Transverse colon (tissue), 4 donors: ENCODE measurements at places on chromosomes 1 and 21. TPM values are rescaled to one million over a fixed set of nuclear protein-coding genes. Genes with fewer than 3 reads are reported as not detected.

FAM78B gene
- 0.40 TPM for total RNA-seq

BGLAP gene
- total RNA-seq: 2.1 TPM

TPTE gene
- total RNA-seq: not detected

SYT6 gene
- not detected for total RNA-seq

DNA sequence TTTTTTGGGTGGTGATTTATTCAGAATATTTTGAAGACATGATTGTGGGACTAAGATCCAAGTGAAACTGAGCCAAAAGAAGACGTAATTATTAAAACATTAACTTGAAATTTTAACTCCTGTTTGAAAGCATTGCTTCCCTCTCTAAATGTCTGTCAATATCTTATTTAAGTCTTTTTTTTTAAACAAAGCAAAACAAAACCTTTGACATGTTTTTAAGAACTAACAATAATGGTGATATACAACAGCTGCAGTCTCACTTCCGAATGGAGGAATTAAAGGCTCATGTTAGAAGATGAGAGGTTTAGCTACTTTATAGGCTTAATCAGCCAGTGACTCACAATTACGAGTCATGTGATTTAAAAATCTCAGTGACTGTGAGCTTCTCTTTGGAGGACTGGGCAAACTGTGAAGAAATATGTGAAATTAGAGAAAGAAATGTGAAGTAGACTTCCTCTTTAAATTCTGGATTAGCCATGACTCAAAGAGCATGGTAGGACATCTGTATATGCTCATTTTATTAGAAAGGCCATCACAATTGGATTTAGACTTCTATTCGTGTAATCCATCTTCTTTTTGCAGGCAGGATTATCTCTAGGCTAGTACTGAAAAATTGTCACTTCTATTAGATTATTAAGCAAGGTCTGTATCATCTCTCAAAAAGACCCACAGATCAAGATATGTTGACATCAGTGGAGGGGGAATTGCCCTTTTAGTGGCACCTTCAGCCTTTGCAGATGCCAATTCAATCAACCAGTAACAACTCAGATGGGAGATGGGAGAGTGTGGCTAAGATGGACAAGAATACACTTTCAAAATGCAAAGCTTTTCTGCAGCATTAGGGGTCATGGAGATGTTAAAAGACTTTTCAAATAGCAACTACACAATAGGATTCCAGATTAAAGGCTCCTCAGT is 28.7 kb downstream of the KCNA3 start:
- no peak for DNase-seq

GRCh38 chr1:3292051-3292722 is 162.3 kb upstream of the ARHGEF16 start:
- DNase-seq: no peak

DNA sequence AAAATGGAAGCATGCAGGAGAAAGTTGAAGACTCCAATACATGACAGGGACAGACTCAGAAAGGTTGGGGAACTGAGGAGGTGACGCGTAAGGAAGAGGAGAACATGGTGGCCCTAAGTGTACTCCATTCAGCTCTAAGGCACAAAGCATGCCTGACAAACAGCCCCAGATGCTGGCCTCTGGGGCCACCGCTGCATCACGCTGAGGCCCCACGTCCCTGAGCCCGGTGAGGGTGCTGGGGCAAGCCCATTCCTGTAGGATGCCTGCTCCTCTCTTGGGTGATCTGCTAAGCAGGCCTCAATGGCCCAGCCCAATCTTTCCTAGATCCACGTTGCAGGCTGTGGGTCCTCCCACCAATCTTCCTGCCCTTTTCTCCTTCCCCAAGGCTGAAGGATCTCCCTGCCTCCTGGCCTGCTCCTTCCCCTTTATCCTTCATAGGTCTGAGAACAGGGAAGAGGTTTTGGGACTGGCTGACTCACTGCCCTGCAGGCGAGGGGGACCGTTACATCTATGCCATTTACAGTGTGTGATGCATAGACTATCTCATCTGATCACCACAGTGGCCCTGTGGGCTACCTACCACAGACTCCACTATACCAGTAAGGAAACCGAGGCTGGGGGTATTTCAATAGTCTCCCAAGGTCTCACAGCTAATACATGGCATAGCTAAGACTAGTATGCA is 16.8 kb upstream of the NID1 start:
- no peak for DNase-seq

DNA sequence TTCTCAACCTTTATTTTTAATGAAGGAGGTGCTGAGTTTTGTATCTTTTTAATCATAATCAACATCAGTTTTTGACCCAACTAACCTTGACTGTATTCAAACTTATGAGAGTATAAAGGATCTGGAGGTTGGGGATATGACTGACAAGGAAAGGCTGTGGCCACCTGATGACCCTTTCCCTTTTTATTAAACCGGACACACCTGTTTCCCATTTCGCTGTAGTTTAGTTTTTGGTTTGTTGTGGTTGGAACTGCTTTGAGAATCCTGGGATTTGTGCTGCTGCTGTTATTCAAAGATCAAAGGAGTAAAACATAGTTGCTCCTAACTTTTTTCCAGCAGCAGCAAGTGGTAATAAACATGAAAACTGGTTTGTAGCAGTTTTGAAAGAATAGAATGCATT is 12.4 kb downstream of the PRPF38A start:
- DNase-seq: no peak

DNA sequence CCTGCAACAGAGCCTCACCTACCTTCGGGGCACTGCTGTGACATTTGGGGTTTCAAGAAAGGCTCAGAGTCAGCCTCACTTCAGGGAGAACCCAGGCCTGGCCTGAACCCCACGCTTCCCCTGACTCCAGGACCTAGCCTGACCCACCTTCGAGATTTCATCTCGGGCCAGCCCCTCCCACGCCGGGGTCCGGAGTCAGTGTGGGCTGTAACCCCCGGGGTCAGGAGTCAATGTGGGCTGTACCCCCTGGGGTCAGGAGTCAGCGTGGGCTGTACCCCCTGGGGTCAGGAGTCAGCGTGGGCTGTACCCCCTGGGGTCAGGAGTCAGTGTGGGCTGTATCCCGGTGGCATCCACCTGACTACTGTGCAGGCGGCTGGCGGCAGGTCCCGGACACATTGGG is 183.0 kb upstream of the RAB4A start:
- no peak for DNase-seq

GRCh38 chr1:225847610-225848009 is 34.6 kb downstream of the TMEM63A start:
- peak; percentile 76 for DNase-seq

- DNase-seq: no peak
These were observed 6.2 kb downstream of the DNMT3L start for GRCh38 chr21:44255511-44255981.

DNA sequence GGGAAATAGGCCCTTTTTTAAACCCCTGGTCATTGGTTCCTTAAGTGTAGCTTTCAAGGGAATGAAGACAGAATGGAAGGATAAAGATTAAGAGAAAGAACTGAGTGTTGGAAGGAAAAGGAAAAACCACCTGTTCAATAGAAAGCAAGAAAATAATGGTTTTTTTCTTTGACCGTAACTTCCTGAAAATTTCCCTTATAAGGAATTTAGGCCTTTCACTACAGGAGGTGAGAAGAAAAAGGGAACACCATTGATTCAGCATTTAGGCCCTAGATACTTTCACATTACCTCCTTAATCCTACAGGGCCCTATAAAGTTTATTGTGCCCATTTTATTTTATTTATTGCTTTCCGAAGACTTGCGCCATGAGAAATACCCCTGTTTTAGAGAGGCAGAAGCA is 18.9 kb downstream of the KPNA6 start:
- no peak for DNase-seq

- DNase-seq: no peak
These were observed 8.4 kb downstream of the TRAF5 start for GRCh38 chr1:211334986-211335385.

GRCh38 chr1:23597635-23598388 is 38.5 kb upstream of the ID3 start:
- DNase-seq: no peak

- no peak for DNase-seq
These were observed 15.8 kb upstream of the SH2D2A start for GRCh38 chr1:156832434-156832833.

DNA sequence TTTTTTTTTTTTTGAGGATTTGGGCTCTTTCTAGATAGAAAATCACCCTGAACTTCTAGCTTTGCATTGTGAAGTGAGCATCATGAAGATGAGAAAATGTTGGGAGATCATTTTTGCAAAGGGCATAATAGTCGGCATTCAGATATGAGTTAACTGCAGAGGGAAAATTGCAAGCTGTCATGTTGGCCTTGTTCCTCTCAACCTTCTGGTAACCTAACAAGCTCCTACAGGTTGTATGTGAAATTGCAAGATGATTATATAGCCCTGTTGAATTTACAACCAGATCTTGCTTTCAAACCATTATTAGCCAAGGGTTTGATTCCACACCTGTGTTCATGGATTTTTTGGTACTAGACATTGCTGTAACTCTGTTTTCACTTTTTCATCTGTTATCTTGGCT is 2.2 kb downstream of the ELOA start:
- DNase-seq: no peak

DNA sequence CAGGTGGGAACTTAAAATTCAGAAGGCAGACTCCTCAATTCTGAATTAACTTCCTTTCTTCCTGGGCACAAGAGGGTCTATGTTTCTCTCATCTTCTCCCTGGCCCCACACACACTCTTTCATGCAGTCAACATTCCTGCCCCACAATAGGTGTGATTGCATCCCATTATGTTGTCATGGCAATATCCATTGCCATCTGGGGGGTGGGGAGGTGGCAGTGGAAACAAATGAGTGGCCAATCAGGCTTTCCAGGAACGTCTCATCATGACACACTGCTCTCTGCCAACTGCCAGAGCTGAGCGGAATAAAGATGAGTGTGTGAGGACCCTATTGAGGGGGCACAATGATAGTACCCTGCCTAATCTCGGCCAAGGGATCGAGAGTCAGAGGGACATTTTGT is 80.4 kb downstream of the KCND3 start:
- DNase-seq: no peak

DNA sequence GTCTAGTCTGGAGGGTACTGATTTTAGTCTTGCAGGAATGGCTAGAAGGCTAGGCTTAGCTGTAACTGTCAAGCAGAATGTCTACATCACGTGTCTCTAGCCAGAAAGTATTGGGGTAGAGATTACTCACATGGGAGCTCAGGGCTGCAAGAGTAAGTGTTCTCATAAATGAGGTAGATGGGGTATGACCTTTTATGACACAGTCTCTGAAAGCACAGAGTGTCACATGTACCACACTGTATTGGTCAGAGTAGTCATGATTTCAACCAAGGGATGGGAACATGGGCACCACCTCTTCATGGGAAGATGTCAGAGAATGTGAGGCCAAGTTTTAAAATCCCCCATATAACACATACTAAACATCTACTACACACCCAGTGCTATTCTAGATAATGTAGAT is 2.9 kb downstream of the FYB2 start:
- DNase-seq: no peak

GRCh38 chr1:19087017-19087736 is 122.9 kb downstream of the UBR4 start:
- no peak for DNase-seq

- peak; percentile 70 for DNase-seq
These were observed 10.0 kb downstream of the YBEY start for GRCh38 chr21:46295996-46296752.

GRCh38 chr21:41674402-41674801 is 92.5 kb downstream of the RIPK4 start:
- no peak for DNase-seq

- no peak for DNase-seq
These were observed 70.0 kb downstream of the SCCPDH start for GRCh38 chr1:246794048-246794827.
